GM04504 (cell line): ENCODE measurements at places on chromosomes 16 and 17.

- no peak for DNase-seq
These were observed 11.1 kb downstream of the DEXI start for GRCh38 chr16:10931134-10931533.

- DNase-seq = no peak
These were observed 188.4 kb upstream of the TBX2 start for GRCh38 chr17:61211236-61211635.

DNA sequence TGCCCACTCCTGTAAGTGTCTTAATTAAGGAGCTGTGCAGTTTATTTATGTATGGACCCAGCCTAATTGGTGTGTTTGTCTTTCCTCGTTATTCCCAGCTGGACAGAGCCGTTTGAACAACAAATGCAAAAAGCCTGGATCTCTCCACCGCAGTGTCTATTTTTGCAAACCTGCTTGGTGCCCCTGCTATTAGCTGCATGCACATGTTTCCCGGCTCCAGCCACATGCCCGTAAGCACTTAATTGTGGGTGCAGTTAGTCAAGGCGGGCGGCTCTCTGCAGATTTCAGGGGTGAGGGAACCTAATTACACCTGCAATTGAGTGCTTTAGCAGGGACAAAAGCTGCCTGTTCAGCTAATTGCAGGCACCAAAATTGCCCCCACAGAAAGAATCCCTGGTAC lies 74.0 kb upstream of the GSE1 start:
- DNase-seq = no peak

DNA sequence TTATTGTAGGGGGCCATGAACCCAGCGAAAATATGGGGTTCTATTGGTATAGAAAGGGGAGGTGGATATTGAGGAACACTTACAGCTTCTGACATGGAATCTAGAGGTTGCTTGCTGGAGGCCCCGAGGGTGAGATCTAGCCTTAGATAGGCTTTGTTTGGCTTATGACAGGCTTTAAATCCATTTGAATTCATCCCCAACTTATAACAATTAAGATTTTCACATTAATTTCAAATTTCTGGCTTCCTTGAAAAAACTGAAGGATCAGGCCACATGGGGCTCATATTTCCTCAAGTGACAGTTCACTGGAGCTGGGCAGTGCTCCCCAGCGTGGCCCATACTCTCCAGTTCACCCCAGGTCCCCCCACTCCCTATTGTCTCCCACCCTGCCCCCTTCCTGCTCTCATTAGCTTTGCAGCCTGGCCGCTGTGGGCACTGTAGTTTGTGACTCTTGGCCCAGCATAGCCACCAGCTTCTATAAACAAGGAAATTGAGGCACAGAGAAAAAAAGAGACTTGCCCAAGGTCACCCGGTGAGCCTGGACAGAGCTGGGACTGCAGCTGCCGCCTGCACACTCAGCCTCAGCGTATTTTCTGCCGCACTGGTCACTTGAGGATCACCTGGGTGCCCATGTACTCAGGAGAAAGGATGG lies 19.8 kb upstream of the ADGRG1 start:
- no peak for DNase-seq

GRCh38 chr16:54436346-54436745 lies 149.8 kb upstream of the IRX3 start:
- DNase-seq = no peak

DNA sequence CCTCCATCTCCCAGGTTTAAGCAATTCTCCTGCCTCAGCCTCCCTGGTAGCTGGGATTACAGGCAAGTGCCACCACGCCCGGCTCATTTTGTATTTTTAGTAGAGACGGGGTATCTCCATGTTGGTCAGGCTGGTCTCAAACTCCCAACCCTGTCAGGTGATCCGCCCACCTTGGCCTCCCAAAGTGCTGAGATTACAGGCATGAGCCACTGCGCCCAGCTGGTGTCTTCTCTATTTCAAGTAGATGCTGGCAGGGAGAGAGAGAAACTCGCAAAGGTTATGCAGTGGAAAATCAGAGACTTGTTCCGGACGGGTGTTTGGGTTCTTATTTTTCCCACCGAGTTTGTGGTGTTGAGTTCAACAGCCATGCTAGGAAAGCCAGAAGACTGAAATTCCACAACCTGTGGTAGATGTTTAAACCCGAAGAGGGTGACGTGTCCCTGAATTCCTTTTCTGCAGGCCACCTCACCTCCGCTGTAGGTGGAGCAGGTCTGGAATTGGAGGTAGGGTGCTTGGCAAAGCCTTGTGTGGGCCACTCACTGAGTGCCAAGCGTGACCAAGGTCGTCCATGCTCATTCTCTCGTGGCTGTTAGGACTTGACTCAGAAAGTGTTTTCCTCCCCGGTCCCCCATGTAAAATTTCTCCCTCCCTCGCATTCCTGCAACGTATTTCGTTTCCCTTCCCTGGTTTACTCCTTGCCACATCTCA lies 7.3 kb upstream of the ZDHHC7 start:
- no peak for DNase-seq

DNA sequence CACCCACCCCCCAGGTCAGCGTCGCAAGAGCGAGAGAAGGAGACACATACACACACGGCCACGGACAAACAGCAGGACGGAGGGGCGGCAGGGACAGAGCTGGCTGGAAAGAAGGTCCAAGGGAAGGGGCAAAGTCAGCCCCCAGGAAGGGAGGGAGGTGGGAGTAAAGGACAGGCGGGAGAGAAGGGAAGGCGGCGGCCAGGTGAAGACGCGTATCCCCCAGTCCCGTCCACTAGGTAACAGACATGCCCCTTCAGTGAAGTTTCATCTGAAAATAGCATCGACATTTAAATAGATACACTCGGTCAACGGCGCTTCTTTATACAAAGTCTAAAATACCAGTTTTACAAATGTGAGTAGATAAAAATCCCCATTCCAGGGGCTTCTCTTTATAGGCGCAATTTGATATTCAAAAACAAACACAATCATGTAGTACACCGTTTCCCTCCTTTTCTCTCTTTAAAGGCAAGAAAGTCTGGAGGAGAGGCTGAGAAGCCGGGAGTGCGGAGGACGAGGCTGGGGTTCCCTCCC lies 4.5 kb downstream of the CBX8 start:
- DNase-seq = no peak

DNA sequence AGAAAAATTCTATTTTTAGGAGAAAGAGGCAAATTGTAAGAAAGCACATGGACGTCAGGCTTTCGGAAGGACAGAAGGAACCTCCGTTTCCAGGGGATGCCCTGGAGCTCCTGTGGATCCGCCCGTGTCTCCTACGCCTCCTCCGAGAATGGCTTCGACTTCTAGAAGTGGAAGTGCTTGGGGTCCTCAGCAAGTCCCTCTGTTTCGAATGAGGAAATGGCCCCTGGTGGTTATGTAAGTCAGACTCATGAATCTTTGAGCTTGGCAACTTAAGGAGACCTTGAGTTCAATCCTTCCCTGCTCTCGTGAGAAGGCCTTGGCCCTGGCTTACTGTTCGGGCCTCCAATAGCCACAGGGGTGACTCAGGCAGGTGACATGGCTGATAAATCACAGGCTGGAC lies 38.9 kb downstream of the COX4I1 start:
- no peak for DNase-seq

DNA sequence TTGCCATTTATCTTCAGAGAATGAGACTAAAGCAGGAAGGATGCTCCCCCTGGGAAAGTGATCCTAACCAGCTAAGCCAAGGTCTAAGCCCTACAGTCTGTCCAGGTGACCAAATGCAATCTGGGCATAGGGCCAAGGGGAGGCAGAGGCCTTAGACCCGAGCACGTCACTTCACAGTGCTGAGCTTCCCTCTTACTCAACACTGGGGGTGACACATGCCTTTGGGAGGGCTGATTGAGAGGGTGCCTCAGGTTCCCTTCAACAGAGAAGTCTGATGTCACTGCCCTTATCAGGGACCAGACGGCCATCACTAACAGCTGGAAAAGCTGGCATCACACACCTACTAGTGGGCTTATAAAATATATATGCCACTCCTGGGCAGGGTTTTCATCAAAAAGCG lies 4.0 kb downstream of the CIAO2B start:
- no peak for DNase-seq

DNA sequence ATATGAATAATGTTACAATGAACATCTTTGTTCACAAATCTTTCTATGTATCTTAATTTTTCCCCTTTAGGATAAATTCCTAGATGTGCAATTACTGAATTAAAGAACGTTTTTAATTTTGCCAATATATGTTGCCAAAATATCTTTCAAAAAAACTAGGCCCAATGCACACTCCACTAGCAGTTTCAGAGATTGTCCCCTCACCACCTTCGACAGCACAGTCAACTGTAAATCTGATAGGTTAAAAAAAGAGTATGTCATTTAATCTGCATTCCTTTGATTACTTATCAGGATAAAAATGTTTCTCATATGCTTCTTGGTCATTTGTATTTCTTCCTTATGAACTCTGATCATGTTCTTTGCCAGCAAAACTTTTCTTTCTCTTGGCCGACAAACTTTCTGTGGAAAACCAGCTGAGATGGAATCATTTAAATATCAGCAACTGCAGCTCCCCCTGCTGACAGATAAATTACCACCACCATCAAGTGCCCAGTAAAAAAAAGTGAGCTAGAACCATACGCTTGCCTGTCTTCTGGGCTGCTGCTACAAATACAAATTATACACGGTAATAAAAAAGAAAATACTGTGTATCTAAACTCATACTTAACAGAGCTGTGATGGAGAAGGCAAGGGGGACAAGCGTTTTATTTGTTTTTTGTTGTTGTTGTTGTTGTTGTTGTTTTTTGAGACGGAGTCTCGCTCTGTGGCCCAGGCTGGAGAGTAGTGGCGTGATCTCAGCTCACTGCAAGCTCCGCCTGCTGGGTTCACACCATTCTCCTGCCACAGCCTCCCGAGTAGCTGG lies 19.6 kb upstream of the KANSL1 start:
- DNase-seq = peak; percentile 60

GRCh38 chr17:30312226-30312625 lies 20.5 kb upstream of the BLMH start:
- DNase-seq = no peak

DNA sequence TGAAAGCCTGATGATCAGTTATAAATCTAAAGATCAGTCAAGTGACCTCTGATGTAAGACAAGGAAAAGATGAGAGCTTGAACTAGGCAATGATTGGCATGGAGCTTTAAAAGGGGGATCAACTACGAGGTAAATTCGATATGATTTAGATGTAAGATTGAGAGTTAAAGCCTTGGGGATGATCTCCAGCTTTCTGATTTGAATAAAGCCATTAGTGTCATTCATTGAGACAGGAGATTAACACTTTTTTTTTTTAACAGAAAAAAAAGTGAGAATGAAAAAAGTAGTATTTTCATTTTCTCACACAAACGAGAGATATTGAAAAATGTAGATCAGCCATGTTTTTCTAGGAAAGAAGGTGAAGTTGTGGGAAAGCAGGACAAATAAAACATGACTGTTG lies 225.4 kb downstream of the CNTNAP4 start:
- DNase-seq = no peak

DNA sequence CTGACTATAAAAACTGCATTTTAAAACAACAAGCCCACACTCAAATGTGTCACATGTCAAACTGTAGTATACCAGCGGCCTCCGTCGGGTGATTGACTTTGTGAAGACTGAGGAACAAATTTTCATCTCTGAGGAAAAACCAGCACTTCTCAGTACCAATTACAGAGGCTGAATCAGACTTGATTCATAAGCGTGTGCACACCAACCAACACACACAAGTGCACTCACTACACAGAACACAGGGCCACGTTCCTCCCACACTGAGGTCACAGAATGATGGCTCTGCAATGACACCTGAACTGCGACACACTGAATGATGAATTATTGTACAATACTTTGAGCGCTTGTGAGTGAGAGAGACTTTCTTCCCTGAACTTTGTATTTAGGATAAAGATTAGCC lies 29.6 kb downstream of the XPO6 start:
- DNase-seq = no peak

DNA sequence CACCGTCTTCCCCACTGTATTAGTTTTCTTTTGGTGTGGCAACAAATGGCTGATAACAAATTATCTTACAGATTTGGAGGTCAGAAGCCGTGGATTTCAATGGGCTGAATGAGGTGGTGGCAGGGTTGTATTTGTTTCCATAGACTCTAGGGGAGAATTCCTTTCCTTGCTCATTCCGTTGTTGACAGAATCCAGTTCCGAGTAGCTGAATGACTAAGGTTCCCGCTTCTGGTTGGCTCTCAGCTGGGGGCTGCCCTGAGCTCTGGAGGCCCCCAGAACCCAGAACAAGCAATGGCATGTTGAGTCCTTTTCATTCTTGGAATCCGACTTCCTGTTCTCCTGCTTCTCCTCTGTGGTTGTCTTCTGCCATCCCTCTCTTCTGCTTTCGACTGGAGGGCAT lies 280.4 kb downstream of the SNX29 start:
- DNase-seq = no peak

GRCh38 chr16:3698941-3699340 lies 18.4 kb downstream of the TRAP1 start:
- DNase-seq = no peak

DNA sequence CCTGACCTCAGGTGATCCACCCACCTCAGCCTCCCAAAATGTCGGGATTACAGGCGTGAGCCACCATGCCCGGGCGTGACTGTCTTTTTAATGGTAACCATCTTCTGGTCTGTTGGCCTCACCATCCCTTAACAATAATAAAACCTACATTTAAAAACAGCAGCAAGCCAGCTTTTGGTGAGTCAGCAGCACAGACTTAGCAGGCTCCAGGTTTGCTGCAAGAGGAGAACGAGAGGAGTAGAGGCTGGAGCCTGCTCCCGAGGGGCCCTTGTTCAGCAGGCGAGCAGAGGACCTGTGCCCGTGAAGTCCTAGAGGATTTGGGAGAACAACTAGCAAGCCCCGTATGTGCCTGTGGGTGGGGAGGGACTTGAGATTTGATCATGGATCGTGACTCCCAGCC lies 35.7 kb downstream of the MYH13 start:
- peak; percentile 11 for DNase-seq

- no peak for DNase-seq
These were observed 45.1 kb downstream of the FZD2 start for GRCh38 chr17:44602390-44602789.

- DNase-seq = no peak
These were observed 2.8 kb upstream of the NUBP1 start for GRCh38 chr16:10740845-10741208.

- DNase-seq = no peak
These were observed 457.8 kb downstream of the HS3ST4 start for GRCh38 chr16:26149364-26150190.

DNA sequence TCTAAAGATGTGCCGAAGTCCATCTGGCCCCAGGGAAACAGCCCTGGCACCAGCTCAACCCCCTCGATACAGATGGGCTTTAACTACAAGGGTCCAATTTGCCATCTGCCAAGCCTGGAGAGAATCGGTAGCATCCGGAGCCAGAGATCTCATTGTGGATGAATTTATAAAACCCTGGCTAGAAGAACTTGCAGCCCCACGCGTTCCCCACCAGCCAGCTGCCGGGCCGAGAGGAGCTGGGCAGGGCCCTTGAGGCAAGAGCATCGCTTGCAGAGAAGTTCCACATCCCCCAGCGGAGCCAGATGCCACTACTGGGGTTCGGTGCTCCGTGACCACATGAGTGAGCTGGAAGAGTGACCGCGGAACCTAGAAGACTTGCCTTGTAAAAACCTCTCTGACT lies 65.3 kb upstream of the NOL11 start:
- no peak for DNase-seq

GRCh38 chr16:82882982-82883835 lies 256.4 kb downstream of the CDH13 start:
- DNase-seq = no peak
